ENCODE measurements at places on chromosomes 2 and 18.

GRCh38 chr2:239908744-239909143 lies 116.4 kb downstream of the NDUFA10 start:
- DNase-seq = no peak

GRCh38 chr2:40666398-40666797 lies 214.5 kb upstream of the SLC8A1 start:
- no peak for DNase-seq

GRCh38 chr2:647003-647560 lies 30.1 kb downstream of the TMEM18 start:
- DNase-seq = no peak

GRCh38 chr2:47558116-47558767 lies 155.3 kb downstream of the MSH2 start:
- DNase-seq = no peak

DNA sequence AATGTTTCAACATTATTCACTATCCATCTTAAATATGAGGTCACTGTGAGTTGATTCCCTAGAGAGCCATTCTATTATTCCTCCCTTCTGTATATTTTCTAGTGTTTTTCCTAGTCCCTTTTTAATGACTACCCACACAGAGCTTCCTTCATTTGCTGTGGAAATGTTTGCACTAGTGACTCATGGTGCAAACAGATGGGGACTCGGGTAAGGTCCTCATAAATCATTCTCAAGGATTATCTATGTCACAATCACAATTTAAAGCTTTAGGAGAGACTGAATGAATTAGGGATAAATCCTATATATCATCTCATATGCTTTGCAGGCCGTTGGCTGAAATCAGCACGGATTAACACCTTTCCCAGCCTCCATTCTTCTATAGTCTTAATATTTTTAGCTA lies 159.6 kb downstream of the DCC start:
- no peak for DNase-seq

- DNase-seq = no peak
Observed at GRCh38 chr2:109447776-109448175, 166.0 kb downstream of the SEPTIN10 start.

DNA sequence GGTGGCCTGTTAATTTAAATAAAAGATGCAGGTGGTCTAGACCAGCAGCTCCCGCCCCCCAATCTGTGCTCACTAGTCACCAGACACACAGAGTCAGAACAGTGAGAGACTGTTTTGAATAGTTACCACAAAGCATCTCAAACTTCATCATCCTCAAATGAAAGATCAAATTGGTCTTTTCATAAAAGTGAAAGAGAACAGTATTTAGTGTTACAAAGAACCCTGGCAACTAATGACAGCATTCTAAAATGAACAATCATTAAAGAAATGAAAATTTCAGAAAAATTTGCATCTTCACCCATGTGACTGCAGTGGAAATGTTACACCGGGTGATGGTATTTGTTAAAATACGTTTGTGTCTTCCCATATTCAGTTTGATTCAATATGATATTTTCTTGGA lies 65.5 kb upstream of the PMAIP1 start:
- no peak for DNase-seq

GRCh38 chr18:10401521-10401920 lies 52.9 kb upstream of the APCDD1 start:
- no peak for DNase-seq

GRCh38 chr18:28003451-28003850 lies 173.5 kb downstream of the CDH2 start:
- no peak for DNase-seq

DNA sequence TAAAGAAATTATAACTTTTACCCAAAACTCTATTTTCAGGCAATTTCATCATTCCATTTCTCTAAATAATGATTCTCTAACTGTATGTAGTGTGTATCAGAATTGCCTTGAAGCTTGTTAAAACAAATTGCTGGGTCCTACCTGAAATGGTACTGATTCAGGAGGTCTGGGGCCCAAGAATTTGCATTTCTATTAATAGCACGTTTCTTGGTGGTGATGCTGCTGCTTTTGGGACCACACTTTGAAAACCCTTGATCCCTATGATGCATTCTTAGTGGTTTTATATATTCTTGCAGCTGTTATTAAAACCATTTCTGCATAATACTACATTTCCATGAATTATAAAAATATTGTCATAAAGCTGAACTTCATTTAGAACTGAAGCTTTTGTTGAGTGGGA lies 140.7 kb downstream of the NCK2 start:
- no peak for DNase-seq

DNA sequence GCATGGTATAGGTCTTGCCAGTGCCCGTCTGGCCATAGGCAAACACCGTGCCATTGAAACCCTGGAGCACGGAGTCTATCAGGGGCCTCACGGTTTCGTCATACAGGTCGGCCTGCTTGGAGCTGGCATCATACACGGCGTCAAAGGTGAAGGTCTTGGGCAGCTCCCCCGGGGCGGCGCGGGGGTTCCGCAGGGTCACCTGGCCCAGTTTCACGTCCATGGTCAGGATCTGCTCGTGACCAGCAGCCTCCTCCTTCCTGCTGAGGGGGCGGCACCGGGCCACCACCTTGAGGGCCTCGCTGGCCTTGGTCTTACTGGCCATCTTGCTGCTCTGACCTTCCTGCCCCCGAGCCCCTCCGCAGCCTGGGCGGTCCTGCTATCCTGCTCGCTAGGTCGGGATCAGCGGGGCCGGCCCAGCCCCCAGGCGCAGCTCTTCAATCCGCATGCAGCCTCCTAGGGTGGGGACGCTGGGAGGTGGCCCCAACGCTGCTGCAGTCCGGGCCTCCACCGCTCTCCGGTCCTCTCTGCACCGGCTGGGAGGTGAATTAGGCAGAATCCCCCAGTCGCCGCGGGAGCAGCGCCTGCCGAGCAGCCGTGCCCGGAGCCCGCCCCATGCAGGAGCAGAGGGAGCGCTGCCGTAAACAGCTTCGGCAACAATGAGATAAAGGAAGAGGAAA lies 563 bp downstream of the KIF3C start:
- DNase-seq = no peak

DNA sequence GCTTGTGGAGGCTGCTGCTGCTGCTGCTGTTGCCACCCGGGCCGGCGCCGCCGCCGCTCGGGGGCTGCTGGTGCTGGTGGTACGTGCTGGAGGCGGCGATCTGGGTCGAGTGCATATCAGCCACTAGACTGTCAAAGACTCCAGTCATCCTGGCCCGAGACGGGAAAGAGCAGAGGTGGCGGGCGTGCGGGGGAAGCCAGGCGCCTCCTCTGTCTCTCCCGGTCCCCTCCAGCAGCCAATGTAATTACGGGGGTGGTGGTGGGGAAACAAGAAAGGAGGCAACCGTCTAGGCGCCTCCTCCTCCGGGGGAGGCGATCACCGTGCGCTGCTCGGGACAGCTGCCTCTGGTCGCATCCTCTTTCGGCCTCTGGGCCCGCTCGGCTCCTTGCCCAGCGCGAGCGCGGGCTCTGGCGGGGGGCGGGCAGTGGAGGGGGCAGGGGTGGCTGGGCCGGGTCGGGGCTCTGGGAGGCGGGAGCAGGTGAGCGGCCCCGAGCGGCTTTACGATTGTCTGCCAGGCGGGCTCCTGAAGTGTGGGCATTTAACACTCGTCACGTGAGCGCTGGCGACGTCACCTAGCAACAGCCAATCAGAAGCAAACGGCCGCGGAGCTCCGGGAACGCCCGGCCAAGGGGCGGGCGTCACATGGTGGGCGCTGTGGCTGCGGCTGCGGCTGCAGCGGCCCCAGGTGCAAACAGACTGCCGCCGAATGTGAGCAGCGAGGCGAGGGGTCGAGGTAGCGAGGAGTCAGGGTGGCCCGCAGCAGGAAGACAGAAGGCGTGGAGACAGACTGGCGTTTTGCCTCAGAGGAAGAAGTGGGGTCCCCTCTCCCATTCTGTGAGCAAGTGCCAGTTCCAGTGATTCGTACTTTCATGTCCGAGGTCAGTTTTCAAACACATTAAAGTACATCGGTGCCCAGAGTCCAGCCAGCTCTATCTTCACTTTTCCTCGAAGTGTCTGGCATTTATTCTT lies at the start of gene DLX2:
Gene DLX2 (minus strand): TSS at position 510 of the 969 bp plus-strand sequence. CDS start 362 bp downstream, at position 148.
- peak; percentile 45 for DNase-seq

- DNase-seq = no peak
Observed at GRCh38 chr2:222582928-222583327, 73.0 kb downstream of the FARSB start.

GRCh38 chr2:164009756-164010337 lies 274.0 kb upstream of the FIGN start:
- DNase-seq = no peak
